ENCODE measurements at places on chromosomes 11 and 22. TPM values are rescaled to one million over a fixed set of nuclear protein-coding genes. Genes with fewer than 3 reads are reported as not detected.

Gene OR8D1
- total RNA-seq = not detected

Gene CXCR5
- total RNA-seq = 6.4 TPM

DNA sequence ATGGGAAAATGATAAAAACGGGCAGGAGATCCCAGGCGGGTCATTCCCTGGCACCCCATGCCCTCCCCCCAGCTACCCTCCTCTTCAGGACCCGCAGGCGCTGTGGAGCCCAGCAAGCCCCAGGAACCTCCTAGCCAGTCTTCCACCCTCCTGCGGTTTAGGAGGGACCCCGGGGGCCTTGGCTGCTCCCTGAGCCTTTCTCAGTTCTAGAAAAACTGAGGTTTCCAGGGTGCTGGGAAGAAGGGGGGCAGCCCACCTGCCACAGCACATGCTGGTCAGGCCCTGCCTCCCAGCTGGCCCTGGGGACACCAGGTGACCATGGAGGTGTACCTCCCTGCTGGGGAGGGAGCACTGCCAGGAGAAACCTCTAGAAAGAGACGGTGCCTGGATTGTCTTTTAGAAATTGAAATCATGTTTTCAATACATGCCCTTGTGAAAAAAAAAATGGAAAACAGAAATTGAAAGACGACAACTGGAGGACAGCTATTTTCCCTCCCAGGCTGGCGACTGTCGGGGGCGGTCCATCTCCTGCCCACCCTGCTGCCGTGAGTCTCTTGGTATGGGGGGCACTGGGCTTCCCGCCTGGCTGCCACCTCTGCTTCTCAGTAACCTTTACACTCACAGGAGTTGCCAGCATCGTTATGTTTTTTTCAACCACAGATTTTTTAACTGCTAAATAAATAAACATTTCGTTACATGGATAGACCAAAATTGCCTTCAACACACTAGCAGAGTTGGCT lies 398.5 kb downstream of the TBC1D22A start:
- no peak for DNase-seq

- DNase-seq = no peak
Measured at GRCh38 chr11:101442171-101442570, 141.6 kb downstream of the TRPC6 start.

- DNase-seq = no peak
Measured at GRCh38 chr11:17519061-17519885, 24.9 kb downstream of the USH1C start.

DNA sequence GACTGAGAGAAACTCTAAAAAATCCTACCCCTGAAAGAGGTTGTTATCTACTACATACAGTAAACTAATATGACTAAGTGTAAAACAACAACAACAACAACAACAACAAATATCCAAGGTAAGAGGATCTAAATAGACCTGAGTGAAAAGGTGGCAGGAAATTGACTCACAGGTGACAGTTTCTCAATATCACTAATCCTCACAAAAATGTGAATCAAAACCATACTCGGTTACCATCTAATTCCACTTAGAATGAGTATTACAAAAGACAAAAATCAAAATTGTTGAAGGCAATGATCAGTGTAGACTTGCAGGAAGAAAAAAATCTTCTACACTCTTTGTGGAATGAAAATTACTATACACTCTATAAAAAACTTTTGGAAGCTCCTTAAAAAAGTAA lies 17.5 kb downstream of the RGL4 start:
- no peak for DNase-seq

DNA sequence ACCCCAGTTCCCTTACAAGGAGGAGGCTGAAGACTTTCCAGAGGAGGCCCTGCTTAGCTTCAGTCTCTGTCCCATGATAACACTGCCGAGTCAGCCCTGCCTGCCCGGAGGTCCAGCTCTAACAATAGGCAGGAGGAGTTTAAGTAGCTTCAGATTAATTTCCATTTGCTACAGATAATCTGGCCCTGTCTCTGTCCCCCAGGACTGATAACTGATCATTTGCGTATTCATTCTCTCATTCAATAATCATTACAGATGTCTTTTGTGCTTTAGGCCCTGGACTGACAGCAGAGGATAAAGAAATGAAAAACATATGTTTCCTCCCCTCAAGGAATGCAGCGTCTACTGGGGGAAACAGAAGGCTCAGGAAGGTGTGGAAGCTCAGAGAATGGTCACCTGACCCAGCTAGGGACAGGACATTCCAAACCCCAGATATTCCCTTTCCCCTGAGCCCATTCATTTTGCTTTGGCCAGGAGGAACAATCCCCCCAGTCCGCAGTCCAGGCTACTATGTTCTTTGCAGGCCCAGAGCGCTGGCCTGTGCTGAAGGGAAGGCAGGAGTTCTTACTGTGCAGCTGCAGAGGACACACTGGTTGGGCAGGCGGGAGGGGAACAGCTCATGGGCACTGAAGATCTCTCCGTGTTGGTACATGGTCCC lies 20.8 kb downstream of the CHRDL2 start:
- DNase-seq = no peak

- no peak for DNase-seq
Measured at GRCh38 chr22:47787501-47788227, 1025.2 kb downstream of the TBC1D22A start.

Gene HBD
- not detected for total RNA-seq

Gene BTBD18
- not detected for total RNA-seq

DNA sequence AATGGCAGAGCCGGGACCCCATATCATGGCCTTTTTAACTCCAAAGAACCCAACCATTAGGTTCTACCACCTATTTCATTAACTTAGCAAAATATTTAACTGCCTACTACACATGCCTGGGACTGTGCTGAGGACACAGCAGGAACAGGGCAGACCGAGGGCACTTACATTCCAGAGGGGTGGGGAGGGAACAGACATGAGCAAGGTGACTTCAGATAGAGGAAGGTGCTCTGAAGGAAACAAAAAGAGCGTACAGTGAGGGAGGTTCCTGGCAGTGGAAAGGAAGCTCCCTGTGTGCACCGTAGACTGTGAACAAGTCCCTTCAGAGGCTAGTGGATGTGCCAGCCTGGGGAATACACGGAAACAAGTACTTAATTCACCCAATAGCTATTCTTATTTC lies 82.8 kb downstream of the NAT10 start:
- no peak for DNase-seq

DNA sequence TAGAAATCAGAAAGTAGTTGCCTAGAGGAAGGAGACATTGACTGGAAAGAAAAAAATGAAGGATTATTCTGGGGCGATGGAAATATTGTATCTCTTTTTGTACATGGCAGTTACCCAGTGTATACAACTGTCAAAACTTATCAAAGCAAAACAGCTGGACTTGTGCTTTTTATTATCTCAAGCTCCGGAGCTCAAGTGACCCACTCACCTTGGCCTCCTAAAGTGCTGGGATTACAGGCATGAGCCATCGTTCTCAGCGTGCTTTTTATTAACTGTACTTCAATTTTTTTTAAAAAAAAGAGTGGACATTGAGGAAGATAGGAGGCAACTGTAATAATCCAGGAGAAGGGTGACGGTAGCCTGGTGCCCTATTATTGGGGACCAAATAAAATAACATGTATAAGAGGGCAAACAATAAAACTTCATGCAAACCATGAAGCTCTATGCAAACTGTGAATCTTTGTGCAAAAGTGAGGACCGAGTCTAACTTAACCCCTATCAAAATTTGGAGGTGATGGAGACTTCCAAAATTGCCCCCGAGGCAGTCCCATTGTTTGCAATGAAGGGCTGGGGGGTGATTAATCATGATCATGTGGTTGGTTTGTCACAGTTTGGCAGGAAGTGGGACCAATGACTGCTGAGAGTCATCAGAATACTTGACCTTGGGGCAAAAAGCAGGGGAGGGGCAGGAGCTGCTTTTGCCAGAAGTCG lies 23.5 kb downstream of the FZD4 start:
- no peak for DNase-seq

DNA sequence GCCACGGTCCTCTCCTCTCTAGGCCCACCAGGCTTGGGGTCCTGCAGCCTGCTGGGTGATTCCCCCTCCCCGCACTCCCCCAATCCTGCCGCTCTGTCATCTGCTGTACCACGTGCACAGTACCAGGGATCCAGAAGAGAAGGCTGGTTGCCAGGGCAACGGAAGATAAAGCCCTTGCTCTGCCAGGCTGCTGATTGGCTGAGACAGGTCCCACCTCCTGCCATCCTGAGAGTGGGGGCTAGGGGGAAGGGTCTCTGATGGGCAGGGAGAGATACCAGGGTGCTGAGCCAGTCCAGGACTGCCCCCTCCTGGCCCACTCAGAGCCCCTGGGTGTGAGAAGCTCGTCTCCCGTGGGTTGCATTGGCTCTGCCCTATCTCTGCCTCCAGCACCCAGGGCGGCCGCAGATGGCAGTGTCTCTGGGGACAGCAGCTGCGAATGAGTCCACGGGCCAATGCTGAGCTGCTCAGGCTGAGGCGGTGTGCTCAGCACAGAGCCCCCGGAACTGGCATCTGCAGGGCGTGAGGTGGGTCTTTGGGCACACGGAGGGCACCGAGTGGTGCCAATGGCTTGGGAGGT lies at the start of gene SMIM45:
Gene SMIM45, plus strand, starts transcription at position 253 of the 577 bp plus-strand sequence.
- no peak for DNase-seq

GRCh38 chr11:3949125-3949524 lies 93.7 kb downstream of the STIM1 start:
- peak; percentile 78 for DNase-seq

Gene MAJIN
- total RNA-seq = not detected

Gene BAD
- 35.5 TPM for total RNA-seq

DNA sequence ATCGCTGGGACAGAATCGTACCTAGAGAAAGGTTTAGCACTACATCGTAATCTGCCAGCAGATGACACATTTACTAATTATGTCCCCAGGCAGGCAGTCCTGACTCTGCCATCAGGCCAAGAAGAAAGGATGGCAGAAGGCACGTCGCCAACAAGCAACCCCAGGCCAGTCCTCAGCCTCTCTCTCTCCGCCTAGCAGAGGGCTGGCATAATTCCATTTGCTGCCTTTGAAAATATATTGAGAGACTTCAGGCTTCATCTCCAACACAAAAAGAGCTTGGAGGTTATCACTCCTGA lies 1517.0 kb downstream of the TBC1D22A start:
- DNase-seq = no peak

Gene CARNS1
- total RNA-seq = 0.83 TPM

Gene DLG2
- total RNA-seq = 1.0 TPM

- DNase-seq = no peak
Measured at GRCh38 chr11:43547889-43548381, 132.6 kb upstream of the HSD17B12 start.

Gene SNX32
- 1.2 TPM for total RNA-seq

DNA sequence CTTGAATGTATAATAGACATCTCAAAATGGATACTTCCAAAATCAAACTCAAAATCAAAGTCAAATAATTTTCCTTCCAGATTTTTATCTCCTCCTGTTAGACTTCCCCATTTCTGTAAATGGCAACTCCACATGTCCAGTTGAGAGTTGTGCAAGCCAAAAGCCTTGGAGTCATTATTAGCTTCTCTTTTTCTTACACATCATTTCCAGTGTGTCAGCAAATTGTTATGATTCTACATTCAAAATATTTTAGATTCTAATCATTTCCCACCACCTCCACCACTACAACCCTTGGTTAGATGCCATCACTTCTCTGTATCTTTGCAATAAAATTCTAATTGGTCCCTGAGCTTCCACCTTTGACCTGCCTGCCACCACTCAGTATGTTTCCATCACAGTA lies 155.7 kb downstream of the CNTN5 start:
- DNase-seq = no peak

Gene MS4A12
- total RNA-seq = not detected

DNA sequence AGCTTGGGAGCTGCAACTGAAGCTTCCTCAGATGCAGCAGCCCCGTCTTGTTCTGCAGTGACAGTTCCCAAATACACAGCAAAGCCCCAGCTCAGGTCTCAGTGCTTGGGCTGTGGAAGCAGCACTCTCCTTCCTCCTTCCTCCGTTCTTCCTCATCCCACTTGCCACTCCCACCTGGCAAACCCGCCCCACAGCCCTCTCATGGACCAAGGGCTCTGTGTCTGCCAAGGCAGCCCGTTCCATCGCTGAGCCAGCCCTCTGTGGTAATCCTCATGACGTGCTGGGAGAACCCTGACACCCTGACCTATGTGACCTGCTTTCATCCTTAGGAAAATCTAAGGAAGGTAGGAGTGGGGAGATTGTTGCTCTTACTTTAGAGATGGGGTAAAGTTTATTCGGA lies 157.0 kb downstream of the DSCAML1 start:
- no peak for DNase-seq

DNA sequence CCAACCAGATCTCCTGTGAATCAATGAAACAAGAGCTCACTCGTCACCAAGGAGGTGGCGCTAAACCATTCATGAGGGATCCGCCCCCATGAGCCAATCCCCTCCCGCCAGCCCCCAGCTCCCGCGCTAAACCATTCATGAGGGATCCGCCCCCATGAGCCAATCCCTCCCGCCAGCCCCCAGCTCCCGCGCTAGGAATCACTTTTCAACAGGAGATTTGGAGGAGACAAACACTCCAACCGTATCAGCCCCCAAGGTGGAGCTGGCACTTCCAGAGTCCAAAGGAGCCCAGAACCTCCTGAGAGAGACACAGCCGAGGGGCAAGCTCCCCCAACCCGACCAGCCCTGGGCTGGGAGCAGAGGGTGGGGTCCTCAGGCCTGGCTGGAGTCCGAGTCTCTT lies 40.9 kb upstream of the PRR5 start:
- DNase-seq = no peak

- no peak for DNase-seq
Measured at GRCh38 chr22:17402293-17402692, 33.0 kb downstream of the CECR2 start.

GRCh38 chr22:38315823-38316363 lies 1.3 kb downstream of the CSNK1E start:
- DNase-seq = no peak

Gene STK33
- 0.57 TPM for total RNA-seq

Gene HORMAD2
- not detected for total RNA-seq

Gene UBQLNL
- not detected for total RNA-seq

- DNase-seq = no peak
Measured at GRCh38 chr11:45934580-45935318, 12.3 kb downstream of the LARGE2 start.

DNA sequence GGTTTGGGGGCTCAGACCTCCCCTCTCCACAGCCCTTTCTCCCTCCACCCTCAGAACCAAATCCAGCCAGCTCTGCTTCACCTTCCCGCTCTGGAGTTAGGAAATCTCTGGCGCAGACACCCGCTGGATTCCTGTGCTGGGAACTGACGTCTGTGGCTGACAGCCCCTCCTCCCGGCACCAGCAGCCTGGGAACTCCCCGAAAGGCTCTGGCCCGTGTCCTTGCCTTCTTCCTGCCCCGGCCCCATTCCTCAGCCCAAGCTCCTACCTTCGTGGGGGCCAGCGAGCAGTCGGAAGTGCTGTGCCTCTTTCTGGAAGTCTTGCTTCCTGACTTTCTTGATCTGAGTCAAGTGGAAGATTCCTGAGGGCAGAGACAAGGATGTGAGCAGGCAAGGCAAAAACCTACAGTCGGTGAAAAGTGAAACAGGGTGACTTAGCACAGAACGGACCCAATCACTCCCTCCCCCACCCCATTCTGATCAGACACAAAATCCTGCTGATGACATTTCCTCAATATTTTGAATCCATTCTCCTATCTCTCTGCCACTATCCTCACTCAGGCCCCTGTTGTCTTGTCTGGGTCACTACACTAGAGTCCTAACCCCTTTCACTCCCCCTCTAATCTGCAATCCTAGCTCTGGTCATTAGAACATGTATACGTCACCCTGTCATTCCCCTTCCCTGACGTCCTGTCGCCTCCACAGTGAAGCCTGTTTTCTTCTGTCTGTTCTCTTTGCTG lies 34.1 kb downstream of the CHRDL2 start:
- DNase-seq = no peak

- no peak for DNase-seq
Measured at GRCh38 chr22:38144025-38144405, 33.5 kb upstream of the BAIAP2L2 start.

- DNase-seq = no peak
Measured at GRCh38 chr22:37299969-37300509, 17.7 kb downstream of the CYTH4 start.

Gene SHISAL1
- total RNA-seq = not detected

GRCh38 chr22:45230026-45230721 lies 10.5 kb downstream of the KIAA0930 start:
- no peak for DNase-seq

Gene TESMIN
- 1.4 TPM for total RNA-seq

Measured in activated CD4-positive, alpha-beta T cell treated with anti-CD3 and anti-CD28 coated beads, Interleukin-2, amount 10 ng/mL, durations not matched to agents 24 days and 14 days (primary cell).